ENCODE measurements at places on chromosomes 5 and 9.

GRCh38 chr9:108552459-108553040, 303.2 kb downstream of the ACTL7B start:
- no peak for DNase-seq

- no peak for DNase-seq
Measured at GRCh38 chr5:40652441-40653220, 27.1 kb upstream of the PTGER4 start.

DNA sequence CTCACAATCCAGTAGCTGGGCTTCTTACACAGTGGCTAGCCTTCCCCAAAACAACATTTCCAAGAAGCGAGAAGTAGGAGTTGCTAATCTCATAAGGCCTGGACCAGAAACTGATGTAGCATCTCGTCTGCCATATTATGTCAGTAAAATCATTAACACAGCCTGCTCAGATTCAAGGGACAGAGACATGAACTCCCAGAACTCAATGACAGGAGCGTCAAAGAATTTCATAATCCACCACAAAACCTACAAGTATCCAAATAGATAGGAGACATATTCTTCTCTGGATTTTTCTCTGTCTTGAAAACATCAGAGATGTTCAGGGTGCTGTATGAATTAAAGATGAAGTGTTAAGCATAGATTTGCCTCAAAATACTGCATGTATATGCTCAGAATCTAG, 457.6 kb upstream of the ACTBL2 start:
- DNase-seq = no peak

DNA sequence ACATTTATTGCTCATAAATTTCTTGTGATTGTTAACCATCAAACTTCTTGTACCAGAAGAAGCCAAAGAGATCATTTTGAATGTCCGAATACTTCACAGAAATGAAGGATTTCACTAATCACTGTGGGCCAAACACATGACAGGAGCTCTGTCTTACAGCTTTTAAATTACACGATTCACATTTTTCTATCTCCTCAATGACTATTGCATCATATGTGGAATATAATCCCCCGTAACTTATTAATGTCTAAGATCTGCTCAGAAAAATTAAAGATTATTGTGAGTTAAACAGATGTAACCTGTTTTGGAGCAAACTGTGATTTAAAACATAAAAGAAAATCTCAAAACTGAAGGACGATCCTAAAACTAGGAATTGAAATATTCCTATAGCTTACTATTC, 645.2 kb upstream of the COX7C start:
- DNase-seq = no peak

- no peak for DNase-seq
Measured at GRCh38 chr9:109213285-109214121, 46.5 kb upstream of the FRRS1L start.

DNA sequence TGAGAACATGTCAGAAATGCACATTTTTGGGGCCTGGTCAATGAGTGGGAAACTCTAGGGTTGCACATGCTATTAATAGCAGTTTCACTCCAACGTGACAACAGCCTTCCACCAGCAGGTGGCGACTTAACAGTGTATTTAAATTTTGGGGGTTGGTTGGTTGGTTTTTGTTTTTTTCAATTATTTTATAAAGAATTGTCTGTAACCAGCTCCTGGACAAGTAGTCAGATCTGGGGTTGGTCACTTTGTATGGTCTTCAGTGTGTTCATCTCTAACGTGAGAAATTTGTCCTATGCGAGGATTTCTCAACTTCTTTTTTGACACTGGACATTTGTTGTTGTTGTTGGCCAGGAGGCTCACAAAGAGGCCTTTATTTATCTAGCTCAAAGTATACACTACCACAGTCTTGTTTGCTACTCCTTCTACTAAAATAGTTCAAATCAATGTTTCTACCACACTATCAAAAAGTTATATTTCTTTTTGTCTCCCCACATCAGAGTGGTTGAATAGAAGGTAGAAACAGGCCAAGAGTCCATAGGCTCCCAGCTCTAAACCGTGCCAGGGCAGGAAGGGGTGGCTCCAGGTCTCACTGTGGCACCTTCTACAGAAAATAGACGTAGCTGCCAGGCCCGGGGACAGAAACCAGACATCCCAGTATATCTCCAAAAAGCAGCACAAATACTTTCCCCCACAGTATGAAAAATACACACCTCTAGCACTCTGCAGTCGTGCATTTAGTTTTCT, 110.4 kb downstream of the TRPM6 start:
- DNase-seq = peak; percentile 20

- DNase-seq = no peak
Measured at GRCh38 chr5:5192681-5193080, 52.6 kb downstream of the ADAMTS16 start.

GRCh38 chr5:128695791-128696530, 157.9 kb upstream of the FBN2 start:
- no peak for DNase-seq

DNA sequence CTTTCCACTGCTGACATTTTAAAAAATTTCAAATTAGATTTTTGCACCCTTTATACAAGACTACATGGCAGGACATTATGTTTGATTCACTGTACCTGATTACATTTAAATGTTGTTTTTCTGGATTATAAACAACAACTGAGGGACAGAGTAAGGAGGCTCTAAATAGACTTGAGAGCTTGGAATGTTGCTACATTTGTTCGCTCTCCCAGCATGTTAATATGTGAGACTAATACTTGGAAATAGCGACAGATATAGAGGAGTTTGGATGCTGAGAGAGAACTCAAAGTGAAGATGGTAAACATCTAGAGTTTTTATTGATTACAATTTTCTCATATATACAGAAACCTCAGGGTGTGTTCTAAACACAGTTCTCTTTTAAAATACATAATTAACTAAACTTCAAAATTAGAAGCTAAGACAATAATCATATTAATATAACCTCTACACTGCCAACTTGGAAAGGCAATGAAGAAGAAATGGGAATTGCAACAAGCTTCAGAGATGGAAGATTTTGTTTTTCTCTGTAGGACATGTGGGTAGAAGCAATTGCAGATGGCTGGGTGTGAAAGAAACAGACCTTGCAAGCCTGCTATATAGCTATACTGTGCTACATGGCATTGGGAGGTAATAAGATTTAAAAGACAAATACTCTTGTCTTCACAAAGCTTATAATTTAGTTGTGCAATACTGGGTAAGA, 1.4 kb upstream of the NDFIP1 start:
- DNase-seq = no peak

- no peak for DNase-seq
Measured at GRCh38 chr5:143471666-143472464, 68.4 kb upstream of the NR3C1 start.

DNA sequence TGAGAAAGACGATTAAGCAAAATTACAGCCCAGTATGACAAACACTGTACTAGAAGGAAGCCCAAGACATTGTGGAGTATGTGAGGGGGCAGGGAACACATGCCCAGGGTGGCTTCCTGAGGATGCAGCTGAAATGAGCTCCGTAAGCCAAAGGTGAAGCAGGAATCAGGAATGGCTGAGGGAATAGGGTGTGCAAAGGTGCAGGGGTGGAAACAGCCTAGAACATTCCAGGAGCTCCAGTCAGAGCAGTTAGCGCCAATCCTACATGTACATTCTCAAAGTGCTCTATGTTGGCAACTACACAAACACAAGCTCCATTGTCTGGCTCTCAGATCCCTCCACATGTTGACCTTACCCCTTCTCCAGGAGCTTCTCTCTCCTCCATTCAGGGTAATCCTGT, 257.9 kb downstream of the MAN2A1 start:
- no peak for DNase-seq

GRCh38 chr9:1052365-1053281, 2.5 kb downstream of the DMRT2 start:
- no peak for DNase-seq

DNA sequence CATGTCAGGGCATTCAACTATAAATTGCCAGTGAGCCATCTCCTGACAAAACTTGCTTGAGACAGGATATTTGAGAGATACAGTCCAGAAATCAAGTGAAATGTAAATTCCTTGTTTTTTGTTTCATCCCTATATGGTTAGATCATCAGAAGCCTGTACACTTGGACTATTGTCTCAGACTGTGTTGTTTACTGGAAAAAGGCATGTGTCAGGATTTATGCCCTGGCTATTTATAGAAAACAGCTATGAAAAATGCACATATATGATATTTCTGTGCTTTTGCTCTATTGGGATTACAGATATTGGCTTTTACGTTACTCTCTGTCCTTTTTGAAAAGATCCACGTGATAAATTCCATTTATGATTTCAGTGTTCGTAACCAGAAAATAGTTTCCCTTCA, 44.2 kb downstream of the IL31RA start:
- DNase-seq = no peak

GRCh38 chr5:74519679-74520078, 120.8 kb downstream of the ENC1 start:
- no peak for DNase-seq

- DNase-seq = no peak
Measured at GRCh38 chr5:153157156-153157555, 333.3 kb upstream of the GRIA1 start.

DNA sequence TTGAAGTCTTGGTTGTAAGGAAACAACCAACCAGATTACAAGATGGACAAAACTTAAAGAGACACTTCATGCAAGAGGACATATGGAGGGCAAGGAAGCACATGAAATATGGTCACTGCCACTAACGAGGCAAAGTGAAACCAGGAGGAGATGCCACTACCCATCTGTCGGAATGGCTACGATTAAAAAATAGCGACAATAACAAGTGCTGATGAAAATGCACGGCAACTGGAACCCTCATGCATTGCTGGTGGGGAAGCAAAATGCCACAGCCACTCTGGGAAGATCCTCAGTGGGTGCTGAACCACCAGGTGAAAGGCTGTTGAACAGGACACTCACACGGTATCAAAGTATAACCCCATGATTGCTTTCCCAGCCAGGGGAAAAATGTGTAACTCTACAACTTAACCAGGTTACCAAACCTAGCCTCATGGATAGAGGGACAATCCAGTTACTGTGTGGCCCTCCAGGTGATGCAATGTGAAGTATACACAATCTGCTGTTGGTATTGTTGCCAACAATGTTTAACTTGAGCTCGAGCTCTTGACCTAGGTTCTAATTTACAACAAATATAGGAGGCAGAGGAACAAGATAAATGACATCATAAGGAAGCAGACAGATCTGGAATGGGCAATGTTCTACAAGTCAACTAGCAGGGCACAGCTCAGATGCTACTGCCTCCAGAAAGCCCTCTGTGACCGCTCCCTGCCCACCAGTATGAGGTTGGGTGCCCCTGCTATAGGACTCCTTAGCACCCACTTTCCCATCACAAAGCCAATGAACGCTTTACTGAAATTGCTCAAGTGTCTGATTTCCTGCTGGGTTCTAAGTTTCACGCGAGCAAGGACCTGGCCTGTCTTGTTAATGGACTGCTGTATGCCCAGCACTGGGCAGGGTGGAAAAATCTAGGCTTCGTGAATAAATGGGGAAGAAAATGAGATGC, 25.8 kb downstream of the SH3PXD2B start:
- DNase-seq = no peak

- DNase-seq = no peak
Measured at GRCh38 chr9:132143359-132143758, 18.5 kb upstream of the NTNG2 start.

GRCh38 chr5:65320250-65320649, 161.5 kb downstream of the ADAMTS6 start:
- DNase-seq = no peak

DNA sequence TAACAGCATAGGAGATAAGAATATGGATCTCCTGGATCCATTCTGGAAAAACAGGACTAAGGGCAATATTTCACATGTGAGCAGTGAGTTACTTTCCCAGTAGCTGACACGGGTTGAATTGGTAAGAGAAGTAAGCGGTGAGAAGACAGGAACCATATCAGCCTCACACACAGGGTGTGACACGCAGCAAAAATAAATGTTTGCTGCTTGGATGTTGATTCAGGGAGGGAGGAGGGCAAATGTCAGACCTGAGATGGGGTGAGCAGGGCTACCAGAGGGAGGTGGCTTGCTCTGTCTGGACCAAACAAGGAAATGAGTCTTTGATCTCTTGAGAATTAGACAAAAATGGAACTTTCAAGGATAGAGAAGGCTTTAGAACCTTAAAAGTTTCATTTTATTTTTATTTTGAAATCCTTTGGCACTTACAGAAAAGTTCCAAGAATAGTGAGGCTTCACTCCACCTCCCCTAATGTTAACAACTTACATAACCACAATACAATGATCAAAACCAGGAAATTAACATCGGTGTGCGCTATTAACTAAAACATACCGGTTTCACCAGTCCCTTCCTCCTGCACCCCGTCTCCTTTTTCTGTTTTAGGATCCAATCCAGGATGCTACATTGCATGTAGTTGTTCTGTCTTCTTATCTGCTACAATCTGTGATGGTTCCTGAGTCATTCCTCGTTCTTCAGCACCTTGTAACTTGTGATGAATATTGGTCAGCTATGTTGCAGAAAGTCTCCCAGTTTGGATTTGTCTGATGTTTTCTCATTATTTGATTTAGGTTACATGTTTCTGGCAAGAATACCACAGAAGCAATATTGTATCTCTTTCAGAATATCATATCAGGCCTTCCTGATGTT, 20.5 kb upstream of the ARHGEF28 start:
- DNase-seq = no peak

DNA sequence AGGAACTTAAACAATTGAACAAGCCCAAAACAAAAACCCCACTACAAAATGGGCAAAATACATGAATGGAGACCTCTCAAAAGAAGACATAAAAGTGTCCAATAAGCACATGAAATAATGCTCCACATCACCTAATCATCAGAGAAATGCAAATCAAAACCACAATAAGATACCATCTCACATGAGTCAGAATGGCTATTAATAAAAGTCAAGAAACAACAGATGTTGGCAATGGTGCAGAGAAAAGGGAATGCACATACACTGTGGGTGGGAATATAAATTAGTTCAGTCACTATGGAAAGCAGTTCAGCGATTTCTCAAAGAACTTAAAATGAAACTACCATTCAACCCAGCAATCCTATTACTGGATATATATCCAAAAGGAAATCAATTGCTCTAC, 337.4 kb upstream of the GRIA1 start:
- no peak for DNase-seq

- no peak for DNase-seq
Measured at GRCh38 chr9:128358861-128359260, 12.3 kb upstream of the URM1 start.

DNA sequence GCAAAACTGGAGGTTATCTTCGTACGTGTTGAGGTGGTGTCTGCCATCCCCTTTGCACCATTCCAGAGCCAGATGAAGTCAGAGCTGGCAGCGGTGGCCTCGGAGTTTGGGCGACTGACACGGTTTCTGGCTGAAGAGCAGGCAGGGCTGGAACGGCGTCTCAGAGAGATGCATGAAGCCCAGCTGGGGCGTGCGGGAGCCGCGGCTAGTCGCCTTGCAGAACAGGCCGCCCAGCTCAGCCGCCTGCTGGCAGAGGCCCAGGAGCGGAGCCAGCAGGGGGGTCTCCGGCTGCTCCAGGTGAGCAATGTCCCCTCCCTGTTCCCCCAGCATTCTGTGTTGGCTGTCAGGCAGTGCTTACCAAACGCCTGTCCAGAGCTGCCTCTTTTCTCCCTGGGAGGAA, 9.5 kb downstream of the TRIM41 start:
- DNase-seq = no peak

DNA sequence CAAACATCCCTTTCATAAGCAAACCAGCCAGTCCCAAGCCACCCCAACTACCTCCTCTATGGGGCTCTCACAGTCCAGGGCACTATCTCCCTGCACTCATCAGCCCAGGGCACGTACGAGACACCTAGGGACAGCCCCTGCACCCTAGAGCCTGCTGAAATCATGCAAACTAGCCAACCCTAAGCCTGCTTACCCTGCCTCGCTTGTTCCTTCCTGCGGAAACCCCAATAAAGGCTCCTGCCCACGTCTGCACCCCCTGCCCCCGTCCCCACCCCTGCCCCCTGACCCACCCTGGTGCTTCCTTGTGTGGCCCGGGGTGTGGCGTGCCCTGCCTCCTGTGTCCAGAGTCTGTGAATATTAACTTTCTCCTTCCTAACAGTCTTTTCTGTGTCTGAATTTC, 135.9 kb downstream of the GADD45G start:
- peak; percentile 18 for DNase-seq

All from T-helper 22 cell (primary cell).